M059J (cell line): ENCODE measurements at places on chromosomes 1 and 21.

- peak; percentile 59 for DNase-seq
Measured at GRCh38 chr1:198771563-198772153, 132.8 kb downstream of the PTPRC start.

GRCh38 chr1:23090056-23090455 is 70.8 kb downstream of the KDM1A start:
- DNase-seq: no peak

DNA sequence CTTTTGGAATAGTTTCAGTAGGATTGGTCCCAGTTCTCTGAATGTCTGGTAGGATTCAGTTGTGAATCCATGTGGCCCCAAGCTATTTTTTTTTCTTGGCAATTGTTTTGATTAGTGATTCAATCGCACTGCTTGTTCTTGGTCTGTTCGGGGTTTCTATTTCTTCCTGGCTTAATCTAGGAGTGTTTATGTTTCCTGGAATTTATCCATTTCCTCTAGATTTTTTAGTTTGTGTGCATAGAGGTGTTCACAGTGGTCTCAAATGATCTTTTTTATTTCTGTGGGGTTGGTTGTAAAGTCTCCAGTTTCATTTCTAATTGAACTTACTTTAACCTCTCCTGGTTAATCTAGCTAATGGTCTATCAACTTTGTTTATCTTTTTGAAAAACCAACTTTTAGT is 117.6 kb downstream of the NME7 start:
- peak; percentile 74 for DNase-seq

DNA sequence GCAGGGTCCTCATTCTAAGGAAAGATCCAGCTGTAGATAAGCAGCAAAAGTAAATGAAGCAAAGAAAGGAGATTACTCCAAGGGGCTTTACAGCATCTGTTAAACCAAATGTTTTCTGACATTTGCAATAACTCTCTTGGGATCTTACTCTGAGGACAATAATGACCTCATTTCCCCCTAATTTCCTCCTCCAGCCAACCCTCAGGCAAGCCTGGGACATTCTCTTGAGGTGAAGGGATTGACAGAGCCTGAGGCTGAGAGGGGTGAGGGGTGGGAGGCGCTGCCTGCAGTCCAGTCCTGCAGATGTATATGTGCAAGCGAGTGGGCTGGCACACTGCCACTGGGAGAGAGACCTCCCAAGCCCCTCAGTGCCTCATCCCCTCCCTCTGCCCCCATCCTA is 40.5 kb upstream of the NEK2 start:
- peak; percentile 47 for DNase-seq

- no peak for DNase-seq
Measured at GRCh38 chr1:43981135-43981491, 2.1 kb downstream of the B4GALT2 start.

- peak; percentile 13 for DNase-seq
Measured at GRCh38 chr1:189434461-189434860, 1043.2 kb downstream of the BRINP3 start.

- DNase-seq: no peak
Measured at GRCh38 chr1:154496383-154496782, 5.6 kb upstream of the TDRD10 start.

DNA sequence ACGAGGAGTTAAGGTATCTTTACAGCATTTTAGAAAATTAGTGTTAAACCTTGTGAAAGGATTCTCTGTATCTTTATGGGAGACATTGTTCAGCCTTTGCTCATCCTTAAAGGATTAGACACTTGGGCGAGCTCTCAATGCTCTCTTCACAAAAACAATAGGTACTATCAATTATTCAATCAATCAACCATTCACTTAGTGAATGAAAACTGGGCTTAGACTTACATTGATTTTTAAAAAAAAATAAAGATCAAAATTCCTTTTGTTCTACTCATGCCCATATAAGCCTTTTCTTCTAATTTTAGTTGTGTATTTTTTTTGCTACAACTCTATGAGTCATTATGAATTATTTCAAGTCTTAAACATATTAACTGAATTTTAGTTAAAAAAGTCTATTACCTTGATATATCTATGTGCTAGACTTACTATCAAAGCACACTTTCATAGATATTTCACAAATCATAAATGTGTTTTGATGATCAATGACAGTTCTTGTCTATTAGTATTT is 181.2 kb downstream of the DPYD start:
- peak; percentile 8 for DNase-seq

DNA sequence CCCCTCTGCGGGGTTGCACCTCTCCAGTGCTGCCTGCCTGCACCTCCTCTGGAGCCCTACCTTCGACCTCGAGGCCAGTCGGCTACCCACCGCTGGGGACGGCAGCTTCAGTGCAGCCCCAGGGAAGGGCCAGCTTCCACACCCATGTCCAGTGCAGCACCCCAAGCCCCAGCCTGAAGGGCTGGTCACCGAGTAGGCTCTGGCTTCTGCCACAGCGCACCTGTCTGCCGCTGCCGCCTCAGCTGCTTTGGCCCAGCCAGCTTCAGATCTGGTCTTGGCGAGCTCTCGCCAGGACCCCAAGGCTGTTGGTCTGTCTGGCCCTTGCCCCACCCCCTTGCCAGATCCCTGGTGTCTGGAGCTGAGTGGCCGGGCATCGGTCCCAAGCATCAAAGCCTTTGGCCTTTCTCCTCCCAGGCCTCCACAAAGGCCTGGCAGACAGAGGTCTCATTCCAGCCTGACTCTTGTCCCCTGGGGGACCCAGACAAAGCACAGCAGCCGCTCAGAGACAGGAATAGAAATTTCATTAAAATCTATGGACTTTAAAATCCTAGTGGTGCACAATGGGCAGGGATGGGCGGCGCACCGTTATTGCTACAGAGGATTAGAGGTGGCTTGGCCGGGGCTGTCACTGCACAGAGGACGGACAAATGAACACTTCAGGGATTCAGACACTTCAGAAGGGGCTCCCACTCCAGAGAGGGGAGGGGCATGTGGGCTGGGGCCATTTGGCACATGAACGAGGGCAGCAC is 4.8 kb downstream of the CCDC24 start:
- DNase-seq: no peak

DNA sequence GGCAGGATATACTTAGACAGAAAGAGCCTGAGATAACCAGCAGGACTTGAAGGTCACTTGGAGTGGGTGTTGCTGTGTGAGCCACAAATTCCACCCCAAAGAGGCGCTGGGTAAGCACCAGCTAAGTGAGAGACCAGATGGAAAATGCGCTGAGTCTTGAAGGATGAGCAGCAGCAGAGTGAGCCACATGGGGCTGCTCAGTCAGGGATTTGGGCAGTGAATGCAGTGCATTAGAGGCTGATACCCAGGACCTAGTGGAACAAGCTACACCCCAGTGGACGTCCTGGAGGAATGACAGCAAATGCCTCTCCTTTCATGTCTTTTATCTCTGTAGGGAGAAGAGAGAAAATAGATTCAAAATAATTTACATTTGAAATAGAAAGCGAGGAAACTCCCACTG is 11.3 kb downstream of the GRIK1 start:
- no peak for DNase-seq

GRCh38 chr21:26846036-26846931 is 1.1 kb upstream of the ADAMTS1 start:
- peak; percentile 79 for DNase-seq

GRCh38 chr21:45506836-45507522 is 35.3 kb downstream of the SLC19A1 start:
- DNase-seq: no peak

- DNase-seq: no peak
Measured at GRCh38 chr1:9882296-9882944, 27.6 kb downstream of the CTNNBIP1 start.

GRCh38 chr1:65198096-65198495 is 50.1 kb downstream of the AK4 start:
- DNase-seq: no peak

GRCh38 chr1:161307230-161307768 is 2.5 kb downstream of the MPZ start:
- DNase-seq: peak; percentile 50

DNA sequence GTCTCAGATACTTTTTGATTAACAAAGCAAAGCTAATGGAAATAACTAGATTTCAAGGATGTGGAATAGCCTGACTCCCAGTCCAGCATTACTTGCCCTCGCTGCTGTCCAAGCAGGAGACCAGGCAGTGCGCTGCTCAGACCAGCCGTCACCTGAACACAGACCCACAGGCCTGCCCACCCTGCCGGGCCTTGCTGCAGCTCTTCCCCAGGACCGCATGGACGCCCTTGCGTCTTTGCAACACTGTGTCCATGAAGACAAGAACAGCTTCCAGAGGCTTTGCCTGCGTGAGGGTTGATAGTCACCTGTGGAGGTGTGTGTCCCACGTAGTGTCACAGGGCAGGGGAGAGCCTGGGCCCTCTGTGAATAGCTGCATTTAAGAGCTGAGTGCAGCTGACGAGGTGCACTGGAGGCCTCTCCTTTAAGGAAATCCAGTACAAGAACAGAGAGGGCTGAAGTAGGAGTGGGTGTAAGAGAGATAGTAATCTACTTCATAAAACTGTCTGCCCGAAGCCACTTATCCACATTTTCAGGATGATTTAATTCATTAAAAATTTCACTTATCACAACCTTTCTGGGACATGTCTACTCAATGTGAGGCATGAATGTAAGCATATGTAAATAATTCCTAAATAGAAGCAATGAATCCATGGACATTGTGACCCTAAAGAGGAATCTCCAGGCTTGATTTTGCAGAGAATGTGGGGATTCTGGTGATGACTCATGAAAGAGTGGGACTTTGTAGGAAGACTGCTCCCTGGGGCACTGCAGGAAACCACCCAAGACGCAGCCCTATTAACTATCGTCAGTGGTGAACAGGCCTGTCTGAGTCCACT is 176.2 kb upstream of the RAB4A start:
- peak; percentile 50 for DNase-seq

DNA sequence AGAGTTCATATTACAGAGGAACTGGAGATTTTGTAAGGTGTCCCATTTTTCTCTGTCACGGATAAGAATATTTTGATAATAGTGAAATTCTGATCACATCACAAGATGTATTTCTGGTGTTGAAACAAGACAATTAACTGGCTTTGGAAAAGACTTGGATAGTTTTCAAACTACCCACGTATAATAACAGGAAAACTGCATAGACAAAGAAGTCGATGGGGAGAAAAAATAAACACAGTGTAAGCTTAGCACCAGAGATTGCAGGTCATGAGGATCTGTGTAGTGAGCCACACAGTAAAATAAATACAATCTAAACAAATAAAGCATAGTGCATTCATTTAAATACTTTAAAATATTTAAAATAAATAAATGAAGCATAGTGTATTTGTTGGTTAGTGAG is 452.3 kb upstream of the ADAMTS5 start:
- peak; percentile 17 for DNase-seq
